ENCODE measurements at places on chromosomes 7 and 10.
A peak's percentile ranks its signal among the peaks of the same experiment; 100 is the strongest.

- peak; percentile 49 for DNase-seq
Observed at GRCh38 chr10:88687853-88688467, 18.1 kb upstream of the LIPK start.

GRCh38 chr10:110151467-110151866 is 55.9 kb upstream of the MXI1 start:
- peak; percentile 52 for DNase-seq

GRCh38 chr10:47156873-47157272 is 143.1 kb upstream of the GDF10 start:
- DNase-seq: no peak

DNA sequence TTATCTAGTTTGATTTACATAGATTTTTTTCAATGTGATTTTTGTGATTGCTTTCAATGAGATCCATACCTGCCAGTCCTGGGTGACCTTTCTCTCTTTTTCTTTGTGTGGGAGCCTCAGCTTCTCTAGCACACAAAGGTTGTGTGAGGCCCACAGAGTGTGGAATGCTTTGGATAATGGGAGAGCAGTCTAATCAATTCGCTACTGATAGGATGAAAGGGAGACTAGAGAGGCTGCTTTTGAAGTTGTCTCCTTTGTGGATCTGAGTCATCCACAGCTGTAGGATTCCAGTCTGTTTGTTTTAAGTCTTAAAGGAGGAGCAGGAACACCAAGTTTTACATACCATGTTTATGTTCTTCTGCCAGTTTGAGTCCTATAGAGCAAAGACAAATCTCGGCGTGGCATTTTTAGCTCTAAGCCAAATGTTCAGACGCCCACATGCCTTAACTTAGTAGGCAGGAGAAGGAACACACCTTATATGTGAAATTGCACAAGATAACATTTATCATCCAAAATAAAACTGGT is 330.0 kb downstream of the ARL4A start:
- DNase-seq: peak; percentile 99

- peak; percentile 76 for DNase-seq
Observed at GRCh38 chr7:93715234-93715633, 140.7 kb upstream of the CALCR start.

- no peak for DNase-seq
Observed at GRCh38 chr7:47026780-47027361, 555.0 kb downstream of the TNS3 start.

- DNase-seq: no peak
Observed at GRCh38 chr10:51073453-51074237, 642 bp upstream of the PRKG1 start.

- no peak for DNase-seq
Observed at GRCh38 chr7:79319369-79319768, 134.1 kb downstream of the MAGI2 start.

- DNase-seq: no peak
Observed at GRCh38 chr10:43062402-43063160, 14.3 kb upstream of the RET start.

- no peak for DNase-seq
Observed at GRCh38 chr7:55059021-55059420, 40.2 kb downstream of the EGFR start.

DNA sequence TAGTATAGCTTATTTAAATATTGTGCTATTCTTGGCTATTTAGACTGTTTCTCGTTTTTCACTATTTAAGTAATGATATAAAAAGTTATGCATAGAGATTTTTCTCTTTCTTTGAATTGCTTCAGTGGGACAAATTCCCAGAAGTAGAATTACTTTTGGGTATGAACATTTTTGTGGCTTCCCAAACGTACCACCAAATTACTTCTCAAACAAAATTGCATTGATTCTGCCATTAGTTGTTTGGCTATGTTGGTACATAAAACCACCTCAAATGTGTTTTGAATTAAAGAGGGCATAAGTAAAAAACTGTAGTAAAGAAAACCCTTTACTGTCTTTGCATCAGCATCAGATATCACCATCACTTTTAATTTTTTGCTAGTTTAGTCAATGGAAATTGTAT is 31.0 kb downstream of the AKR1B1 start:
- DNase-seq: no peak

DNA sequence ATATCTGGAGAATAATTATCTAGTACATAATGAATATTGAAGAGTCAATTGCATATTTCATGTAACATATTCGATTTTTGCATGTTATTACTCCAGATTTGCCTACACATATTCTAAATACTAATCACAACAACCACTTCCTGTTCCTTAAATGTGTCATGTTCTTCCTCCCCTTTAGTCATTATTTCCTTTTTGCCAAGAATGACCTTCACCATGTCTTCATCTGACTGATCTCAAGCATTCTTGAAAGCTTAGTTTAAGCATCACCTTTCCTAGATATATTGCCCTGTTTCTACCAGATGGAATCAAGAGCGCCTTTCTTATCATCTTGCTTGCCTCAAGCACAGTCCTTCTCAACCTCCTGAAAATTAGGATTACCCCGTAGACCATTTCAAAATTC is 23.5 kb upstream of the MEOX2 start:
- DNase-seq: no peak

DNA sequence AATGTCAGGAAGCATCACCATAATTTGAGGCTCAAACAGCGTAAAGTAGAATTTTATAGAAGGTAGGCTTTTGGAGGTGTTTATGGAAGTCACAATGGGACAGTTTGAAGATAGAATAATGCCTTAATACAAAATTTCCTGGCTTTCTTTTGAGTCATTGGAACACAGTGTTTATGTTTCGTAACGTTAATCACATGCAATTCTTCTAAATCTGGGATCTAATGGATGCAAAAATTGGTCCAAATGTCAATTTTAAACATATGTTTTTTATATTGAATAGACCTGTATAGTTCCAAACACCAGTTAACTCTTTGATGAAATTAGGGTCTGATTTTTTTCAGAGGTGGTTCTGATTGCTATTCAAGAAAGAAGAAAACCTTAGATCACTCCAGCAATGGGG is 86.5 kb upstream of the HPS1 start:
- DNase-seq: no peak

GRCh38 chr10:132335189-132336063 is 3.4 kb downstream of the LRRC27 start:
- DNase-seq: no peak

GRCh38 chr7:115676080-115676479 is 354.5 kb downstream of the TFEC start:
- no peak for DNase-seq

- no peak for DNase-seq
Observed at GRCh38 chr10:28199941-28200340, 102.9 kb downstream of the MPP7 start.

DNA sequence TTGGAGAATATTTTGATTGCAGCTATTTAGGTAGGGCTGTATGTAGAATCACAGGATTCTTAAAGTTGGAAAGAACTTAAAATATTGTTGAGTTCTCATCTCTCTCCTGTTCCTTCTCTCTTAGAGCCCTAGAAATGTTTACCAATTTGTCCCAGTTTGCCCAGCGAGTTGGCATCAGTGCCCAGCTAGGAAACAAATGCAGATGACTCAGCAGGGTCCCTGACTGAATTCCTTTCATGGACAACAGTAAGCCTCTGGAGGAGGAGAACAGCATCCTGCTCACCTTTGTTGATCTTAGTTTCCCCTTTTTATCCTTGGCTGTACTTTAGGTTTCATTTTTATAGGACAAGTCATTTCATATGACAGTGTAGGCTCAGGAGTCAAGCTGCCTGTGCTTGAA is 89.3 kb downstream of the SEC23IP start:
- DNase-seq: peak; percentile 6

DNA sequence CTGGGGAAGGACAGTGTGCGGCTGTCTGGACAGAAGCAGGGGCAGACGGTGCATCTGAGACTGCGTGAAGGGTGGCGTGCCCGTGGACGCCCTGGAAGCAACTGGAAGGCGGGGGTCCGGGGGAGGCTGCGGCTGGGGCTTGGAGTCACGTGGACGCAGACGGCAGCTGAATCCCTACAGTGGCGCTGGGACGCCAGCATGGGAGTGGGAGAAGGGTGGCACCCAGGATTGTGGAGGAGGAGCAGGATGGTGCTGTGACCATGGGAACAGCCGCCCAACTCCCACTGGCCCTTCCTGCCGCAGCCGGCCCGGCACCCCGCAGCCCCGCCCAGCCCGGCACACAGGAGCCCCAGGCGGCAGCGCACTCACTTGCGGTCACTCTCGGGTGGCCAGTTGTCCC is 9.7 kb downstream of the INTS1 start:
- no peak for DNase-seq

DNA sequence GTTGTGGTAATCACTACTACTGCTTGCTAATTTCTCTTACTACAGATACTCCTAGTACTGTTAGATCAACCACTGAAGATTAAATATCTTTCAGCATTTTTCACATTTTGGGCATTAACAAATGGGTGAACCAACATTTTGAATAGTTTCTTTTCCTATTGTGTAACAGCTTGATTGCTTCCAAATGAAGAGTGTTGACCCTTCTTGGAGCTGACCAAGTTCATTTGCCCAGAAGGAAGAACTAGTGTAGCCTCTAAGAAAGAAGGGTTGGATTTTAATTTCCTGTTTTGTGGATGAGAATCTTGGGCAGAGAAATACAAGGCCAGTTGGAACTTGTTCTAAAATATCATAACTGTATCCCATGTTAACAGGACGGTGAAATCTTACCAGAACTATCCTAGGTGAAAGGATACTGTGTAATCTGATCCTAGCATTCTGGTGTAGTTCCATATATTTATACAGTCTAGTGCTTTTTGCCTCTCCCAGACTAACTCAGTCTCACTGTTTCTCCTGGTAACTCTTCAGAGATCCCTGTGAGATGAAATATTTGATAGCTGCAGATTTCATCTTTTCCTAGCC is 37.3 kb downstream of the SND1 start:
- DNase-seq: no peak

GRCh38 chr10:79295563-79295962 is 51.7 kb upstream of the PPIF start:
- DNase-seq: no peak

GRCh38 chr10:110162741-110163145 is 44.7 kb upstream of the MXI1 start:
- DNase-seq: peak; percentile 23
